Esophagus mucosa (tissue), 1 donor: ENCODE measurements at places on chromosomes 13 and 19.

DNA sequence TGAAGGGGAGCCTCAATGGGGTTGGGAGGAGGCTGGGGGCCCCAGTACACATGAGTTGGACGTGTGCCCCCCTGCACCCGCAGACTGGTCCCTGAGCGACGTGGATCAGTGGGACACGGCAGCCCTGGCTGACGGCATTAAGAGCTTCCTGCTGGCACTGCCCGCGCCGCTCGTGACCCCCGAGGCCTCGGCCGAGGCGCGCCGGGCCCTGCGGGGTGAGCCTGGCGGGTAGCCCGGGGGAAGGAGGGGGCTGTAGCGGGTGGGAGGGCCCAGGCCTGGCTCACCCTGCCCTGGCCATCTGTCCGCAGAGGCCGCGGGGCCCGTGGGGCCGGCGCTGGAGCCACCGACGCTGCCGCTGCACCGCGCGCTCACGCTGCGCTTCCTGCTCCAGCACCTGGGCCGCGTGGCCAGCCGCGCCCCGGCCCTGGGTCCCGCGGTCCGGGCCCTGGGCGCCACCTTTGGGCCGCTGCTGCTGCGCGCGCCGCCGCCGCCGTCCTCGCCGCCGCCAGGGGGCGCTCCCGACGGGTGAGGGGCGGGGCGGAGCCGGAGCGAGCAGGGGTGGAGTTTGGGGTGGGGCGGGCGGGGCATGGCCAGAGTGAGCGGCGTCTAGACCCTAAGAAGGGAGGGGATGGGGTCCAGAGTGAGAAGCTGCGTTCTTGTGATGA, 8.1 kb downstream of the PIK3R2 start:
- peak; percentile 73 for ATAC-seq

- no peak for ATAC-seq
These were observed 699.0 kb downstream of the GPC5 start for GRCh38 chr13:92097337-92097903.

- ATAC-seq: peak; percentile 24
These were observed 7.0 kb downstream of the DNAJB1 start for GRCh38 chr19:14511229-14511593.

- ATAC-seq: no peak
These were observed 26.9 kb downstream of the SIPA1L3 start for GRCh38 chr19:37933937-37934358.

GRCh38 chr19:40383668-40384248, 6.2 kb downstream of the HIPK4 start:
- ATAC-seq: no peak

- ATAC-seq: peak; percentile 30
These were observed 232.9 kb downstream of the FOXO1 start for GRCh38 chr13:40433577-40433976.

- ATAC-seq: no peak
These were observed 678 bp downstream of the BCAT2 start for GRCh38 chr19:48810151-48810550.

DNA sequence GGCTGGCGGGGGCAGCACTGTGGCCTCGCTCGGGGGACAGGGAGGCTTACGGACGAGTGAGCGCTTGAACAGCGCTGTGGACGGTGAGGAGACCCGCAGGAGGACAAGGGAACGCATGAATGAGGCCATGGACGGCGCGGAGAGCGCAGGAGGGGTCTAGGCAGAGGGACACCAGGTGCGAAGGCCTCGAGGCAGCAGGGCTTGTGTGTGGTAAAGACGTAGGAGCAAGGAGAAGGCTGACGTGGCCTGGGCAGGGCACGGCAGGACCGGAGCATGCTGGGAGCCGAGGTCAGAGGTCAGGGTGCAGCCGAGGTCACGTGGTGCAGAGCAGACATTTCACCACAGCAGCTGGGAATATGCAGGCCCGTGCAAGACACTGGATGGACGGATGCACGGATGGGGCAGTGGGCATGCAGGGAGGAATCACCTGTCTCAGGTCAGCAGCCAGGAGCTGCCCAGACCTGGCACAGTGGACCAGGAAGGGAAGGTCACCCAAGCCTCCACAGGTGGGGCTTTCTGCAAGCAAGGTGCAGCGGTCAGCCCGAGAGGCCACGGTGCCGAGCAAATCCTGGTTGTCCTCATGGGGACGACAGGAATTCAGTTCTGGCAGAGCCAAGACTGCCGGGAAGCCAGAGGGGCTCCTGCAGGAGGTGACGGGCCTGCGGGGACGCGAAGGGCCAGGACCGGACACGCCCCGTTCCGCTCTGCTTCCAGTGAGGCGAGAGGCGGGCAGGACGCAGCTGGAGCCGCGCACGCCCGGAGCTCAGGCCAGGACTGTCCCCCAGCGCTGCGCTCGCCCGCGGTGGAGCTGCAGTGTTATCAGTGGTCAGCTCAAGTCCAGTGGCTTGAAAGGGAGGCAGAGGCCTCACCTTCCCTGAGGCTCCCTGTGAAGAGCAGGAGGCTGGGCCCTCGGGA, 72.2 kb downstream of the RASA3 start:
- ATAC-seq: no peak
